Epithelial cell of esophagus (primary cell): ENCODE measurements at places on chromosomes 6 and 20.

GRCh38 chr6:17962436-17963031 is 24.9 kb downstream of the KIF13A start:
- DNase-seq = peak; percentile 56

DNA sequence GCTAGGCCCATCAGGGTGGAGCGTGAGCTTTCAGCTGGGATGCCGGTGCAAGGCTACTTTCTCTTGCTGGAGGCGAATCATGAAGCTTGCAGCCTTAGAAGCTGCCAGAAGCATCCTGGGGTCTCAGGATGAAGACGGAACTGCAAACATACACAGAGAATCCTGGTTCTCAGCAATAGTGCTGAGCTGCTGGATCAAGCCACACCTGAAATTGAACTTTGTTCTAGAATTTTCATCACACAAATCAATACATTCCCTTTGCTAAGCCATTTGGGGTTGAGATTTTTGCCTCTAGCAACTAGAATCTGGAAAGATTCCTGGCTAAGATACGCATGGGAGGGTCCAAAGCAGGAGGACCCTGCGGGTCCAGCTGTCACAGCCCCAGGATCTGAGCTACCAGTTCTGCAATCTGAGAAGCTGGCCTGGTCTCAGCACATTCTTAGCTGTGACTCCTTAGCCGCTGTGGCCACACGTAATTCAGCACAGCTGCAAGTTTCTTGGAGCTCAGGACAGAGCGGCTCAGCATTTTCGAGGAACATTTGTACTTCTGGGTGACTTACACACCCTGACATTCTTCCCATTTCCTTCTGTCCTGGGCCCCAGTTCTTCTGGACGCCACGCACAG is 6.6 kb upstream of the ARFGAP1 start:
- DNase-seq = no peak

DNA sequence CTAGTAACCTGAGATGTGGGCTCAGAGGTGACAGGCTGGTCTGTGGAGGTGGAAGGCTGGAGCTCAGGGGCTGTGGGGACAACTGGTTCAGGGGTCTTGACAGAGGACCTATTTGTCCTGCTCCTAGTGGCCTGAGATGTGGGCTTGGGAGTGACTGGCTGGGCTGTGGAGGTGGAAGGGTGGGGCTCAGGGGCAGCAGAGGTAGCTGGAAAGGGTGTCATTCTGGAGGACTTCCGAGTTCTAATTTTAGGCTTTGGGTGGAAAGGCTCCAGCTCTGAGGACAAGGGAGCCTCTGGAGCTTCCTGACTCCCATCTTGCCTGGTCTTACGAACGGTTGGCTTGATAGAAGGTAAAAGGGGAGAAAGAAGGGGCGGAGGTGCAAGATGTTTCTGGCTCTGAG is 11.5 kb downstream of the MDC1 start:
- no peak for DNase-seq

DNA sequence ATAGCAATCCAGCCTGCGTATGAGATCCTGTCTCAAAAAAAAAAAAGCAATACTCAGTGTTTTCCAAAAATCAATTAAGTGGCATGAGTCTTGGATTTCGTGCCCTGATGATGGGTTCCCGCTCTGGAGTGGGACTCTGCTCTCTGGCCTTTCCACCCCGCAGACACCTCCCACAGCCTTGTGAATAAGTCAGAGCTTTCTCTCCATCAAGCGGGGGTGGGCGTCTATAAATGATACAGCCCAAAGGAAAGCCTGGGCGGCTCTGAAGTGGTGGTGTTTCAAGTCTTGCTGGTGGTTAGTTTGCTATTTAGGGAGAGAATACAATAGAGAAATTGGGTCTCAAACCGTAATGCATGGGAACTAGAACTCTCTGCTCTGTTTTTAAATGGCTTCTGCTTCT is 52.5 kb upstream of the TAGAP start:
- DNase-seq = no peak

- DNase-seq = peak; percentile 93
Observed at GRCh38 chr6:147135211-147135681, 69.0 kb upstream of the STXBP5 start.

DNA sequence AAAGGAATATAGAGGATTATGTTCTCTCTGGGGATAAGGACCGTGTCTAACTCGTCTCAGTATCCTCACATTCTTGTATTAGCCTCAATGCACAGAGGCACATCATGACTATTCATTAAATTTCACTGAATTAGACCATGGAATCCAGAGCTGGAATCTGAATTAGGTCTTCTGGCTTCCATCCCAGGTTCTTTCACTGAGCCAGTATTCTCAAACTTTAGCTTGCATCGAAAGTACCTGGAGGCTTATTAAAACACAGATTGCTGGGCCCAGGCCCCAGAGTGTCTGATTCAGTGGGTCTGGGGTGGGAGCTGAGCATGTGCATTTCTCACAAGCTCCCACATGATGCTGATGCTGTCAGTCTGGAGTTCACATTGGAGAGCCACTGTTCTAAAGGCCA is 142.0 kb downstream of the UST start:
- DNase-seq = no peak

GRCh38 chr6:101907356-101908217 is 514.1 kb downstream of the GRIK2 start:
- no peak for DNase-seq

GRCh38 chr6:16402581-16402900 is 164.2 kb downstream of the GMPR start:
- no peak for DNase-seq

DNA sequence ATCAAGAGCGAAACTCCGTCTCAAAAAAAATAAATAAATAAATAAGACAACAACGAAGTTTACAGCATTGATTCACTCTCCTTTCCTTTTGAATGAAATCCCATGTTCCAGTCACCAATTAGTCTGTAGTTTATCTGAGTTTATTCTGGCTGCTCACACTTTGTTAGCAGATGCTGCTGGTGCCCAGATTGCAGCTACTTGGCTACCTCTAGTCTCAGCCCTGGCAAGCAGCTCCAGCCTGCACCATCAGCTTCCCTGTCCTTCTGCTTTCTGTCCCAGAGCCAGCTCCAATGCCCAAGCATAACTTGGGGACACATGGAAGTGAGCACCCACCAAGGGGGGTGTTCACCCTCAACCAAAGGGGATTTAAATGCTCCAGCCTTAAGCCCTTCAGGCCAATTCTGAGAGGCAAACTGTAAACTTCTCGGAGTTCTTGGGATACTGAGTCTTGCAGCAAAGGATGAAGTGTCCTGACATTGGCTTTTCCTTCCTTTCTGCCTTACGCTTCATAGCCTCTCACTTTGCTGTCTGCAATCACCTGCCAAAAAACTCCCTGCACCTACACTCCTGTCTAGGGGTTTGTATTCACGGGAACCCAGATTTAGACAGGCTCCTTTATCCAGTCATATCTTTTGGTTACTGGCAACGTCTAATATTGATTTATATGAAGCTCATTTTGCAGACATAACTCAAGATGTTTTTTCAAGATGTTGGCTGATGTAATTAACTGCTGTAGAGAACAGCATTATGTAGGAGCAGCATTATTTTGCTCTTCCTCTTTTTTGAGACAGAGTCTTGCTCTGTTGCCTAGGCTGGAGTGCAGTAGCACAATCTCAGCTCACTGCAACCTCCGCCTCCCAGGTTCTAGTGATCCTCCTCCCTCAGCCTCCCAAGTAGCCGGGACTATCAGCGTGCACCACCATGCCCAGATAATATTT is 9.8 kb upstream of the TASP1 start:
- no peak for DNase-seq

DNA sequence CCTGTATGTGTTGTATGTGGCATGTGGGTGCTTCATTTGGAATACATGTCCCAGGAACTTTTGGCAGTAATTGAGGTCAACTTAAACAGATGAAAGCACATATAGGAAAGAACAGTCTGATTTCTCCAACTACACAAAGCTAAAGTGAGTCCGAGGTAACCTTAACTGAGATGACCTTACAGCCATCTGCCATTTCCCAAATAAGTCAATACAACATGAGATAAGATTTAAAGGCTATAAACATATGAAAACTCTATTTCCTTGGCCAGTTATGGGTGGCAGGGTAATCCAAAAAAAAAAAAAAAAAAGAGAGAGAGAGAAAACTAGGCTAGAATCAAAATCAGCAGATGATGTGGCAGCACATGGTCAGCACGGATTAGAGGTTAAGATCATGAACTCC is 1068.3 kb downstream of the KHDRBS2 start:
- DNase-seq = no peak

- DNase-seq = peak; percentile 86
Observed at GRCh38 chr20:45044084-45044573, 56.8 kb downstream of the KCNS1 start.

GRCh38 chr6:17754254-17754653 is 47.5 kb upstream of the NUP153 start:
- no peak for DNase-seq

DNA sequence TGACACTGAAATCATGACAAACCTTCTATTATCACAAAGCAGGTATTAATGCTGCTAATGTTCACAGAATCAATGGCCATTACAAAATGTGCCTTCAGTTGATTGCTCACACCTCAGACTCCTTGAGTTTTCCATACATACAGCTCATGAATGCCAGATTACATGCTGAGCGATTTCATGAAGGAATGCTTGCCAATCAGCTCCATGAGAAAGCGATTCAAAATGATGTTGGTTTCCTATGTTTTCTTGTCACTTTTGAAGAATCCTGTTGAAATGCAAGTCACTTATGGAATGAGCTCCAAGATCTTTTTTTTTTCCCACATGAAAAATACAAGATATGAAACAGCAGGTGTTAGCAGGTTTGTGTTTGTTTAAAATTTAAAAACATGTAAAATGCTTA is 71.4 kb upstream of the SHLD1 start:
- DNase-seq = no peak

DNA sequence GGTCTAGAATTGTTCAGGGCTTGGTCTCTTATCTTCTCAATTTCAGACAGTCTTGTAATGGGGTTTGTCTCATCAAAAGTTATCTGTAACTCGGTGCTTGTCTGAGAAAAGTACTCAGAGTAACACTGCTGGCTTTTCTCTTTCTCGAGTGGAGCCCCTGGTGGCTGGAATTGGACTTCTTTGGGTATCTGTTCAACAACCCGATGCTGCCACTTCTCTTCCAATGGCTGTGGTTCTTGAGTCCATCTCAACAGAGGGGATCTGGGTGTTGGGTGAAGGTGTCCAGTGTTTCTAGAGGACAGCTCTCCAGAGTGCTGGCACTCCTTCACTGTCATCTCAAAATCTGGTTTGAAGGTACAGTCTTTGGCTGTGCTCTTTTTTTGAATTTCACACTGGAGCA is 24.6 kb downstream of the DST start:
- DNase-seq = no peak

DNA sequence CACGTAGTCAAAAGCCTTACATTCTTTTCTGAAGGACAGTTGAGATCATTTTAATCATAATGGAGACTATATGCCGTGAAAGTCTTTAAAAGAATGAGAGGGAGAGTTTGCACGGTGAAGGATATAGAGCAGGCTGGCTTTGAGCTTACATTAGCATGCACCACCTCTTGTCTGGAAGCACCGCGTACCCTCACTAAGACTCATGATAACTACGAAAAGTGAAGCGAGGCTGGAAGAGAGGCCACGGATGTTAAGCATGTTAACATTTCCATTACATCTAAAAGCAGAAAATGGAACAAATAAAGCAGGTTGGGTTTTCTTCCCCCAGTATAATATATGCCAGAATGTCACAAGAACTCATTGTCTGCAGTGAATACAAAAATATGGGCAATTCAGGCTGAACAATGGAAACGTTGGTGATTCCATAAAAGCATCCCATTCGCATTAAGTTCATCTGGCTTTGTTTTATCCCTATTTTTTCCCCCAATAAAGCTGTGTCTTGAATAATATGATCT is 40.6 kb upstream of the NKX2-2 start:
- DNase-seq = no peak

DNA sequence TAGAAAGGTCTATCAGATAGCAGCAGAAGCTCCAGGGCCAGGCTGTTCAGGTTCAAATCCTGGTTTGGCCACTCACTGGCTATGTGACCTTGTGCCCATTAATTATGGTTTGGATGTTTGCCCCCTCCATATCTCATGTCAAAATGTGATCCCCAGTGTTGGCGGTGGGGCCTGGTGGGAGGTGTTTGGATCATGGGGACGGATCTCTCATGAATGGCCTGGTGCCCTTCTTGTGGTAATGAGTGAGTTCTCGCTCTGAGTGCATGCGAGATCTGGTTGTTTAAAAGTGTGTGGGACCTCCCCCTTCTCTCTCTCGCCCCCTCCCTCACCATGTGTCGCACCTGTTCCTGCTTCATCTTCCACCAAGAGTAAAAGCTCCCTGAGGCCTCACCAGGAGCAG is 240.9 kb downstream of the LRFN2 start:
- no peak for DNase-seq

DNA sequence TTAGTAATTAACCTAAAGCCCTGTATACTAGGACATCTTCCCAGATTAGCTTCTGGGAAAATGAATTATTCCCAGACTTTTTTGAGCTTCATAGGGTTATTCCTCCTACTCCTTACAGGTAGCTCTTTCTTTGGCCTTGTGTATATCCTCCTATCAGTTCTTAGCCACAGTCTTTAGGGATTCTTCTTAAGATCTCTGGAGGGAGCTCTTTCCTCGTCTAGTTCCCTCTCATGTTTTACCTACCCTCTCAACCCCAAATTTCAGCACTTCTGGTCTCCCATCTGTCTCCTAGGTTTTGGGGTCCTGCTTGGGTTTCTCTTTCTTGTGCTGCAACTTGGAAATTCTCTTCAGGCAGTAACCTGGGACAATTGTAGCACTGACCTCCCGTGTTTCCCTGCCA is 46.4 kb upstream of the SLC35B3 start:
- DNase-seq = no peak

GRCh38 chr6:162825597-162825996 is 97.8 kb downstream of the PACRG start:
- no peak for DNase-seq

DNA sequence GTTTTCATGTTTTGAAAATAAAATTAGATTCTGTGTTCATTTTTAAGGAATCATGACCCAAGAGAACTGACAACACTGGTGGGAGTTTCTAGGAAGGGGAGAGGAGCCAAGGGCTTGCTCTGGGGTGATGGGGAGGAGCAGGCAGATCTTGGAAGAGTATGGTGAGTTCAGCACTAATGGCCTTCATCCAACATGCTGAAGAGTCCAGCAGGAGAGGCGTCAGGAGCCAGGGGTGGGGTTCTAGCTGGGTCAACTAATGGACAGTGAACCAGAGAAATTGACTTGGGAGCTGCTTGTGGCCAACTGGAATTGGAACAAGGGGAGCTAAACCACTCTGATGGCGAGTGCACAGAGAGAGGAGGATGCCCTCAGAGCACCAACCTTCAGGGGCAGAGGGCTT is 107.1 kb downstream of the MRPL14 start:
- no peak for DNase-seq

GRCh38 chr6:41692080-41692675 is 43.2 kb downstream of the TFEB start:
- DNase-seq = no peak
